ENCODE measurements at places on chromosomes 1 and 21.

DNA sequence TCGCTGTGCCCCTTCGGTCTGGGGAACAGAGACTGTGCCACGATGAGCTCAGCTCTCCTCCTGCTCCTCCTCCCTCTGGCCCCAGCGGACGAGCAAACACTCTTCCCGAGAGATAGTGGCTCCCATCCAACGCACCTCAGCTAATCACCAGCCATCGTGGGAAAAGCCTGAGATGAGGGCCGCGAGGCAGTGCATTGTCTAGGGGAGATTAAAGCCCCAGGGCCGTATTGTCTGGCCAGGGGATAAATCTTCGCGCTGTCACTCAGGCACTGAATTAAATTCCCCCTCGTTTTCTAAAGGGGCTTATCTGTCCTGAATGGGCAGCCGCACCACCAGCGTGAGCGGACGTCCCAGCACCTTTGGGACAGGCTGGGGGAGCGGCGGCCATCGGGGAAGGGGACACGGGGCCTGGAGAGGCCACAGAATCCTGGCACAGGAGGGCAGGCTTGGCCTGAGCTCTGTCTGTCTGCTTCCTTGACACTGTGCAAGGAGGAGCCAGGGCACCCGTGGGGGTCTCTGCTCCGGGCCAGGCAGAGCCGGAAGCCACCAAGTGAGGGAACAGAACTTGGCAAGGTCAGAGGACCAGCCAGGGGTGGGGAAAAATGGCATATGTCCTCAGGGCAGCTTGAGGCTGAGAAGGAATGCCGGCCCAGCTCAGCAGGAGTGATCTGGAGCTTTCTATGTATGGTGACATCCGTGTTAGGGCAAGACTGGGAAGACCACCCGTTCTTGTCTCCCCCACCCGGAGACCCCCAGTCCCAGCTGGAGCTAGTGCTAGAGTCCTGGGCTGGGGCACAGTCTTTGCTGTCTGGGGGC is 32.3 kb downstream of the PRDM16 start:
- DNase-seq = no peak

DNA sequence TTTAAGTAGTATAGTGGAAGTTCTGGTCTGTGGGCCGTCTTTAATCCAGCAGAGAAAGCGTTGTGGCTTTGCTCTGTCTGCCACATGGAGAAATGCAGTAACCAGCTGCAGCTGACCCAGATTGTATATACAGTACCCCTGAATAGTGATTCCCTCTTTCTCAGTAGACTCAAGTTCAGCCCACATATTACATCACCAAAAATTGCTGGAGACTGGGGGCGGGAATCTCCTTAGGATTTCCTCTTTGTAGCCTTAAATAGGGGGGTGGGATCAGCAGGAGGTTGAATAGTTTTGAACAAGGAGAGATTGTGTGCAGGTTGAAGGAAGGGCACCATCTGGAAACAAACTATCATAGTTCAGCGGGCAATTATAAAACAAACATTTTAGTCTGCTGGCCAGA is at the start of gene ANGPTL1:
Gene ANGPTL1, minus strand, starts transcription at position 134 of the 400 bp plus-strand sequence. CDS start 5,301 bp downstream, outside the sequence.
- no peak for DNase-seq

DNA sequence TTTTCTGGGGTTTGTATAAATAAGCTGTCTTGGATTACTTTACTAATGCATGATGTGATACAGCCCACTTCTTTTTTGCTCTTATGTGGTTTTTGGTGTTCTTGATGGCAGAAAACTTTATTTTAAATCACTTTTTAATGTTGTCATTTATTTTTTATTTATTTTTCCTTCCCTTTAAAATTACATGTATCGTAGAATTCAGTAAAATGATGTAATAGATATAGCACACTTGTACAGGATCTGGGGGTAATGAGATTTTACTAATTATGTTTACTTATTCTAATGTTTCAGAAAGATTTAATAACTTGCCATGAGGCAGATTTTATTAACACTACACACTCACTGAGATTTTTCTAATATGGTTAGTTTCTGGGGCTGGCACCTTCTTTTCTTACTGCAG is 701 bp upstream of the B3GALT2 start:
- DNase-seq = no peak

DNA sequence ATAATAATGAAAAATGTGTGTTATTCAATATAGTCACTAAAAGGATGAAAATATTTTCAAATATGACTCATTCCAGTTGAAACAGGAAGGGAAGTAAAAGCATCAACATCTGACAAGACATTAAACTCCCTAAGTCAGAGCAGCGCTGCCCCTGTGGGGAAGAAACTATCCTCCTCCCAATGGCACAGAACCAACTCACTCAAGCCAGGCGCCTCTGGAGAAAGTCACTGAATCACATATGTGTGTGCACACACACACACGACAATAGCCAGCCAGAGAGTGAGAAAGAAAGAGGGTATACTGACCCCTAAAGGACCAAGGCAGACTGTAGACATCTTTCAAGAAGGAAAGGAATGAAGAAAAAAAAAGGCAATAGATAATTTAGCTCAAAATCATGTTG is 126.9 kb downstream of the SETD4 start:
- DNase-seq = peak; percentile 40

GRCh38 chr1:16324456-16324890 is 27.8 kb downstream of the FBXO42 start:
- peak; percentile 63 for DNase-seq
